SJCRH30 (cell line): ENCODE measurements at places on chromosomes 13 and 19. TPM values are rescaled to one million over a fixed set of nuclear protein-coding genes. Genes with fewer than 3 reads are reported as not detected.

GRCh38 chr13:107680115-107680514 is 535.2 kb downstream of the LIG4 start:
- DNase-seq, result no peak
- no peak overlapping the region for H3K4me3 ChIP-seq
- no peaks in the 10 kb centered on the region for H3K27me3 ChIP-seq
- H3K36me3 ChIP-seq, result no peaks in the 10 kb centered on the region

GRCh38 chr13:59471106-59471505 is 692.6 kb downstream of the DIAPH3 start:
- H3K4me3 ChIP-seq, result no peak overlapping the region
- DNase-seq, result no peak
- H3K27me3 ChIP-seq, result no peaks in the 10 kb centered on the region
- peaks cover 8% of the 10 kb centered on the region for H3K4me1 ChIP-seq

GRCh38 chr13:100543872-100544602 is 44.6 kb downstream of the GGACT start:
- no peaks in the 10 kb centered on the region for H3K27me3 ChIP-seq
- H3K36me3 ChIP-seq, result no peaks in the 10 kb centered on the region
- H3K27ac ChIP-seq, result no peak overlapping the region
- DNase-seq, result no peak
- peaks cover 4% of the 10 kb centered on the region; the same call in 1 of the 2 replicates for H3K4me1 ChIP-seq

DNA sequence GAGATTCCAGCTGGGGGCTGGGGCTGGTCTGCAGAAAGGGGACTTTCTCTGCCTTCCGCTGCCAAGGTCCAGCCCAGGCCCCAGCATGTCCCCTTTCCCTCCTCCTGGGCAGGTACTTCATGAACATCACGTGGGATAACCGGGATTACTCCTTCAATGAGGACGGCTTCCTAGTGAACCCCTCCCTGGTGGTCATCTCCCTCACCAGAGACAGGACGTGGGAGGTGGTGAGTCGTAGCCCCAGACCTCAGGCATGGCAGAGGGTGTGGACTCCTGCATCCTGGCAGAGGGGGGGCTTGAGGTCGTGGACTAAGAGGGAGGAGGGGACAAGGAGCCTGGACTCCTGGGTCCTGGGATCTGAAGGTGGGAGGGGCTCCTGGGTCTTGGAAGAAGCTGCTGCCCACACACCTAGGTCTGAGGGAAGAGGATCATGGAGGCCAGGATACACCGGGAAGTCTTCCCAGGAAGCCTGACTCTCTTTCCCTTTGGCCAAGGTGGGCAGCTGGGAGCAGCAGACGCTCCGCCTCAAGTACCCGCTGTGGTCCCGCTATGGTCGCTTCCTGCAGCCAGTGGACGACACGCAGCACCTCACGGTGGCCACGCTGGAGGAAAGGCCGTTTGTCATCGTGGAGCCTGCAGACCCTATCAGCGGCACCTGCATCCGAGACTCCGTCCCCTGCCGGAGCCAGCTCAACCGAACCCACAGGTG is 20.6 kb downstream of the GRIN2D start:
- DNase-seq, result no peak
- no peaks in the 10 kb centered on the region for H3K27me3 ChIP-seq
- H3K4me1 ChIP-seq, result no peaks in the 10 kb centered on the region
- H3K4me3 ChIP-seq, result no peak overlapping the region

DNA sequence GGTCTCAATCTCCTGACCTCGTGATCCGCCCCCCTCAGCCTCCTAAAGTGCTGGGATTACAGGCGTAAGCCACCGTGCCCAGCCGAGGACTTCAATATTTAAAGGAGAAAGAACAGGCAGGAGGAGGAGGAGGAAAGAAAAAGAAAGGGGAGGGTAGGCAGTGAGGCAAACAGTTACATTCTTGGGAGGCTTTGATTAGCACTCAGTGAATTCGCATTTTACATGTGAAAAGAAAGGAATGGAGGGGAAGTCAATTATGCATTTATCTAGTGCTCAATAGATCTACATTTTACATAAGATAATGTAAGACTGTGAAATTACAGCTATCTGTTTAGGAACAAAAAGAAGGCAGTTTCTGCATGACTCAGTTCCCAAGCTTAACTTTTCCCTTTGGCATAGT is 30.9 kb upstream of the CXCL17 start:
- no peaks in the 10 kb centered on the region for H3K36me3 ChIP-seq
- peaks cover 4% of the 10 kb centered on the region; the same call in 1 of the 2 replicates for H3K27me3 ChIP-seq
- no peak for DNase-seq
- H3K27ac ChIP-seq, result no peak overlapping the region
- H3K4me3 ChIP-seq, result no peak overlapping the region

DNA sequence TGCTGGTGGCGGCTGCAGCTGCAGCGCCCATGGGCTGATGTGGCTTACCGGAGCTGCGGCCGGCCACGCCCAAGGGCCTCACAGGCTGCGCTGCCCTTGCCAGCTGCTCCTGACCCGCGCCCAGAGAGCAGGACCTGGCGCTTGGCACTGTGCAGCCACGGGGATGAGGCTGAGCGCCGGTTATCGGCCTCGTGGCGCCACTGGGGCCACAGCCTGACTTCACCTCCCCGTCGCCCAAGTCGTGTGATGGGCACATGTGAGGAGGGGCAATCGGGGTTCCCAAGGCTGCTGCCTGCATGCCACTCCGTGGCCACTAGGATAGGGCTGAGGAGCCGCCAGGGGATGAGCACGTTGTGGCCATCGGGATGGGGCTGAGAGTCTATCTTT is 77.2 kb upstream of the PABPC3 start:
- no peak for DNase-seq
- no peak overlapping the region for H3K4me3 ChIP-seq
- H3K27me3 ChIP-seq, result no peaks in the 10 kb centered on the region

- DNase-seq, result no peak
- no peak overlapping the region for H3K27ac ChIP-seq
- no peaks in the 10 kb centered on the region for H3K4me1 ChIP-seq
Measured at GRCh38 chr13:81722456-81722855, 1381.5 kb upstream of the SPRY2 start.

DNA sequence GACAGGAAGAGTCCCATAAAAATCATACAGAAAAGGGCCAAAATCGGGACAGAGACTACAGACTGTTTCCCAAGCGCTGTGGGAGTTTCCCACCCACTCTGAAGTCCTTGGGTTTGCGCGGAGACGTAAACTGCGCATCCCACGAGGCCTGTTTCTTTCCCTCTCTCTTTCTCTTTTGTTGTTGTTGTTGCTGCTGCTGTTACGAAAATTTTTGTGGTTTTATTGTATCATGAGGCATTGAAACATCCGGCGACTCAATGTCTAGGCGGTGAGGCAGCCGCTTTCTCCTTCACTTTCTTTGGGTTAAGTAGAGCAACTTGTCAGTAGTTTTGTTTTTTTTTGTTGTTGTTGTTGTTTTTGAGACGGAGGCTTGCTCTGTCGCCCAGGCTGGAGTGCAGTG is 1.6 kb upstream of the PPP1R12C start:
- no peak for DNase-seq
- no peak overlapping the region for H3K27ac ChIP-seq
- no peaks in the 10 kb centered on the region for H3K36me3 ChIP-seq
- no peaks in the 10 kb centered on the region for H3K27me3 ChIP-seq

- no peaks in the 10 kb centered on the region for H3K36me3 ChIP-seq
- H3K4me3 ChIP-seq, result peak within 1 kb of the TSS; percentile 68
- peak; percentile 89 for DNase-seq
- H3K27ac ChIP-seq, result no peak within 1 kb of the TSS
- peaks cover 2% of the 10 kb centered on the region; the same call in 1 of the 2 replicates for H3K4me1 ChIP-seq
Measured at GRCh38 chr19:41993612-41994483, at the start of gene ATP1A3. TSS of gene ATP1A3 (minus strand) at chr19:41994230. CDS start at chr19:41994076, 154 bp downstream.

DNA sequence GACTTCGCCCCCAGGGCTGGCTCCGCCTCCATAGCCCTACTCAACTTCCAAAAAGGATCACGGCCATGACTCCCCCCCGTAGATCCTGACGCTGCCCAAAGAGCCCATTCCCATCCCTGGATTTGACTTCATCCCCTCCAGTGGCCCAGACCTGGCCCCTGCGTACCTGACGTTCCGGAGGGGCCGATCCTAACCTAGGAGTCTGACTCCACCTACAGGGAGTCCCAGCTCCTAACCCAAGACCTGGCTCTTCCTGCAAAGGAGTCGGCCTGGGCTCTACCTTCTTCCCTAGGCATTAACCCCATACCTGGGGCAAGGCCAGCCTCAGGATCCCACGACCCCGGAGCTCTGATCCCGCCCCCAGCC is 10.8 kb downstream of the STAP2 start:
- no peaks in the 10 kb centered on the region for H3K36me3 ChIP-seq
- DNase-seq, result no peak
- no peak overlapping the region for H3K27ac ChIP-seq
- H3K4me1 ChIP-seq, result 0 out of 2 replicates have a peak, but pooled peaks cover 2% of the 10 kb centered on the region

GRCh38 chr13:37361608-37362007 is 237.0 kb downstream of the POSTN start:
- H3K4me1 ChIP-seq, result no peaks in the 10 kb centered on the region
- H3K4me3 ChIP-seq, result no peak overlapping the region
- no peaks in the 10 kb centered on the region for H3K27me3 ChIP-seq

- H3K27me3 ChIP-seq, result no peaks in the 10 kb centered on the region
- 0 out of 2 replicates have a peak, but pooled peaks cover 2% of the 10 kb centered on the region for H3K36me3 ChIP-seq
- 0 out of 2 replicates have a peak, but pooled peaks cover 3% of the 10 kb centered on the region for H3K4me1 ChIP-seq
- H3K4me3 ChIP-seq, result no peak overlapping the region
- H3K27ac ChIP-seq, result no peak overlapping the region
Measured at GRCh38 chr19:37963190-37963936, 56.4 kb downstream of the SIPA1L3 start.

DNA sequence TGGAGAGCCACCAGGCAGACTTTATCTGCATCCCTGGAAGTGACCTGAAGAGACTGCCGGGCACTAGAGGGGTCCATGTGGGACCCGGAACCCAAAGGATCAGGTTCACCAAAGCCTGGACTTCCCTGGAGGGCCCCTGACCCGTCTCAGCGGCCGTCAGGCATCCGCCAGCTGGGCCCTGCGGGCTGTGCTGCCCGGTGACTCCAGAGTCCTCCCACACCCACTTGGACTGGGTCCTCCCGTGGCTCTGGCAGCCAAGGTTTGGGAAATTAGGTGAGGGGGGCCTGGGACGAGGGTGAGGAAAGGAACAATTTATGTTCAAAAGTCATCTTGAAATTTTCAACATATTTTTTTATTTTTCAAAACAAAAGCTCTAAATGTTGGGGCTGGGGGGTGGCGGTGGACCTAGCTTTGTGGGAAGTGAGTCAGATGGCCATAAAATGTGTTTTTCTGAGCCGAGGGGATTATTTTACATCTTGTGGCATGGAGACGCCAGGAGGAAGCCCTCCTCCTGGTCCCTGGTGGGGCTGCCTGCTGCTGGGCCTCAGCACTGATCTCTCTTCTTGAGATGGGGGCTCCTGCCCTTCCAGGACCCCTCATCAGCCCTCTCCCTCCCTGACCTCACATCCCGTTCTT is 20.2 kb downstream of the CEBPA start:
- DNase-seq, result no peak
- no peaks in the 10 kb centered on the region for H3K36me3 ChIP-seq
- H3K4me1 ChIP-seq, result peaks cover 10% of the 10 kb centered on the region
- no peak overlapping the region for H3K4me3 ChIP-seq

- no peaks in the 10 kb centered on the region for H3K36me3 ChIP-seq
- H3K4me3 ChIP-seq, result peak overlapping the region; percentile 93
- peak; percentile 60 for DNase-seq
- peak overlapping the region; percentile 14 for H3K27ac ChIP-seq
- H3K27me3 ChIP-seq, result no peaks in the 10 kb centered on the region
Measured at GRCh38 chr13:98141509-98142379, 1.1 kb upstream of the FARP1 start.

DNA sequence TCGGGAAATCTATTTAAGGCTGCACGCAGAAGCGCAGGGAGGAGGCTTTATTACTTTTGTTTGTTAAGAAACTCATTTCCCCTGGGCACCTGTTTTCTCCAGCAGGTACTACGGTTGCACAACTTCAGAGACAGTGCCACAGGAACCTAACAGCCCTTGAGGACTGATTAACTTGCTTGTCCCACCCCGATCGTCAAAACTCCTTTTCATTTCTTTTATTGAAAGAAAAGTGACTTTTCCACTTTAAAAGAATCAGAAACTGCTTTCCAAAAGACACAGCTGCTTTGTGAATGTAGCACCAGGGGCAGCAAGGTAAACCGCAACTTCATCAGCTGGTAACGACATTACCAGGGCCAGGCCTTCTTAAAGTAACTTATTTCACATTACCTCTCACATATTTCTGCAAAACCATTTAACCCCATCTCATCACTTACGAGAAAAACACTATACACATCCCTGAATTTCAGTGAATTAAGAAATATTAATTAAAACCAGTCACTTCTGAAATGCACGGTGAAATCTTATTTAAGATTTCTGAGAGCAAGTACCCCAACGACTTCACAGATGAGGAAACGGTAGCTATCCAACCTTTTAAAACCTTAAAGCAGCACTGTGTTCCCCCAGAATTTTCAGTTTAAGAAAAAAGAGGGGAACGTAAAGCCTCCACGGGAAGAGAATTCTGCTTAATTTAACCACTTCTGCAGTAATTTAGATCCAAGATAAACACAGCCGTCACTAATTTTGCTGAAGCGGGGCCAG is 1.4 kb downstream of the ANKRD10 start:
- peak overlapping the region; percentile 100 for H3K4me3 ChIP-seq
- H3K36me3 ChIP-seq, result peaks cover 21% of the 10 kb centered on the region
- peak overlapping the region; percentile 98 for H3K27ac ChIP-seq
- DNase-seq, result no peak
- H3K4me1 ChIP-seq, result peaks cover 21% of the 10 kb centered on the region; the same call in 1 of the 2 replicates

The CALR3 gene
- total RNA-seq, result not detected in 2 replicates

The ELSPBP1 gene
- not detected in 2 replicates for total RNA-seq

The CDC42EP5 gene
- total RNA-seq, result 0.20 and 1.2 TPM in 2 replicates

The FCGBP gene
- 16.4 and 16.7 TPM in 2 replicates for total RNA-seq

The SIGLEC14 gene
- total RNA-seq, result not detected in 2 replicates

The KCNRG gene
- 0.53 and 0.61 TPM in 2 replicates for total RNA-seq

The SLC6A16 gene
- 0.33 and 0.40 TPM in 2 replicates for total RNA-seq

The COMP gene
- total RNA-seq, result not detected in 2 replicates

The ISYNA1 gene
- 7.4 and 7.5 TPM in 2 replicates for total RNA-seq

The CCL25 gene
- total RNA-seq, result not detected in 2 replicates

The ZNF556 gene
- total RNA-seq, result 18.4 and 21.3 TPM in 2 replicates

The SEMA6B gene
- 108 and 116 TPM in 2 replicates for total RNA-seq

The CGB5 gene
- total RNA-seq, result not detected in 2 replicates

The ZNF737 gene
- 17.6 and 18.6 TPM in 2 replicates for total RNA-seq
